ENCODE measurements at places on chromosomes 2 and 18. TPM values are rescaled to one million over a fixed set of nuclear protein-coding genes. Genes with fewer than 3 reads are reported as not detected.

GRCh38 chr2:205683502-205684367 is 1.4 kb downstream of the NRP2 start:
- no peak for DNase-seq

- DNase-seq, result peak; percentile 45
Observed at GRCh38 chr2:85596026-85596333, 435 bp downstream of the RNF181 start.

DNA sequence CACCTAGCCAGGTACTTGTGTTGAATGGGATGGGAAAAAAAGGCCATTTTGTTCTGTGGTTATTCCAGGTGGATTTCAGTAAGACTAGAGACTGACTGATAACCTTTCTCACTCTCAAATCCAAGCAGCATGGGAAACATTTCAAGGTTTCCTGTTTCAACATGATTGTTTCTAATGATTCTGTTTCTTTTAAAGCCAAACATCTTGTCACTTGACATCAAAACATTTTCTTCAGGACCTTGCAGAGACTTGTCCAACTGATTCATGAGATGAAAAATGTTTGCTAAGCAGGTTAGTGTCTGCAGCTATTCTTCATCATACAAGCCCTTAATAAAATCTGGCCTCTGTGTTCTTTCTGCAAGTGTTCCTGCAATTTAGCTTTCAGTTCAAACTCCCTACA is 456.5 kb upstream of the CWC22 start:
- DNase-seq, result no peak

DNA sequence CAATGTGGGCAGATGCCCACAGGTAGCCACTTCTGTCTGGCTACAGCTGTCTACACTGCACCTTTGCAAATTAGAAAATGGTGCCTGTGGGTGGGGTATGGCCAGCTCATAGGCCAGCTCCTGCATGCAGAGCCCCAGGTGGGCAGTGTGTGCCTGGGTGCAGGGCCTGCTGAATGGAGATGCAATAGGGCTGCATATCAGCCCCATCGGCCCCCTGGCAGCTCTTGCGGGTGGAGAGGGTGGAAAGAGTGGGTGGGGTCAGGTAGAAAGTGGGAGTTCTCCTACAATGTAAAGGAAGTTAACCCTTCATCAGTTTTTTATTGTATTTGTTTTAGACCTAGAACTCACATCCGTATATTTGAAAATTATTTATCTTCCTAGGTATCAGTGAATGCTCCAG is 37.1 kb downstream of the FBLN7 start:
- no peak for DNase-seq

- no peak for DNase-seq
Observed at GRCh38 chr2:240581811-240582210, 4.7 kb upstream of the CAPN10 start.

- no peak for DNase-seq
Observed at GRCh38 chr2:72117718-72118117, 29.9 kb downstream of the CYP26B1 start.

DNA sequence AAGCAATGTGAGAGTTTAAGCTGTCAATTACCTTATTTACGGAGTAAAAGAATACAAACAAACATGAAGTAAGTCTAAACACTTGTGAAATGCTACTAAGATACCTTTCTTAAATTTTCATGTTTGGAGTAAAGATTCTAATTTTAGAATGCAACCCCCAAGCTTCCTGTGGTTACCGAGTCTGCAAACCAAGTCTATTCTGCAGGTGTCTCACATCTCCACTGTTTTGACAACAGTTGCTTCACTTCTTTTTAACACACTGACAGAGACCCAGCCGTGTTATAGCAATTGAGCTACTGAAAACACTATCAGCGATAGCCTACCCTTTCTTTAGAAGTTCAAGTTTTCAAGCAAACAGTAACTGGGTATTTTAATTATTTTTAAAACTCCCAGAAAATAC is 608.3 kb downstream of the ERBB4 start:
- no peak for DNase-seq

DNA sequence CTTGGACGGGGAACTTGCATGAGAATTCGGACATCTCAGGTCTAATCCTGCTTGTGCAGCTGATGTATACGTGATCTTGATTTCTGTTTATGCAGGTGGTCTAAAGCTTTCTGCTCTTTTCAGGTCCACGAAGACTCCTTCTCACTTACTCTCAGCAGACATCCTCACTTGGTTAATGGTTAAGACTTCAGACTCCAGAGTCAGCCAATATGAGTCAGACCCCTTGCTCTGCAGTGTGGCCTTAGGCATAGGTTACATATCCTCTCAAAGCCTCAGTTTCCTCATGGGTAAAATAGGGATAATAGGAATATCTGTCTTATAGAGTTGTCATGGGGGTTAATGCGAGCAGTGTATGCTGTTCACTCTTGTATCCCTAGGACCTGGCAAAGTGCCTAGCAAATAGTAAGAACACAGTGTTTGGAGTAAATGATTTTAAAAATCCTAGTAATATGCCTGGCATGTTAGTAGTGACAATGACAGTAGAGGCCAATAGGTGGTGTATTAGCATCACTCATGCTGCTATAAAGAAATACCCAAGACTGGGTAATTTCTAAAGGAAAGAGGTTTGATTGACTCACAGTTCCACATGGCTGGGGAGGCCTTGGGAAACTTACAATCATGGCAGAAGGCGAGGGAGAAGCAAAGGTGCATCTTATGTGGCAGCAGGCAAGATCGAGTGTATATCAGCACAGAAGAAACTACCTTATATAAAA is 42.3 kb downstream of the XRCC5 start:
- DNase-seq, result no peak

DNA sequence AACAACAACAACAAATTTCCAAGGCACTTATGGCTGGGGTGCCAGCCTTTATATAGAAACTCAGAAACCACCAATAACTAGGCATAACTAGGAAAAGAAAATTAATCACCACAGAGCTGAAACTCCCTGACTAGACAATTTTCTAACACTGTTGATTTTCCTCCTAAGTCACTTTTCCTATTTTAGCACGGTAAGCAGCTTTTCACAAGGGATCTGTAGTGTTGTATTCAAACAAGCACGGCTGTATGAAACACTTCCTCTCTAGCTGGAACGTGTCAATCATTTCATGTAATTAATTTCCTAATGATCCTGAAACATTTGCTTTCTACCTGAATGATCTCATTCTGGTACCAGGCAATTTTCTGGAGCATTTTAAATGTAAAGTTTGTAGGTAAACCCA is 645.0 kb downstream of the IRS1 start:
- DNase-seq, result no peak

DNA sequence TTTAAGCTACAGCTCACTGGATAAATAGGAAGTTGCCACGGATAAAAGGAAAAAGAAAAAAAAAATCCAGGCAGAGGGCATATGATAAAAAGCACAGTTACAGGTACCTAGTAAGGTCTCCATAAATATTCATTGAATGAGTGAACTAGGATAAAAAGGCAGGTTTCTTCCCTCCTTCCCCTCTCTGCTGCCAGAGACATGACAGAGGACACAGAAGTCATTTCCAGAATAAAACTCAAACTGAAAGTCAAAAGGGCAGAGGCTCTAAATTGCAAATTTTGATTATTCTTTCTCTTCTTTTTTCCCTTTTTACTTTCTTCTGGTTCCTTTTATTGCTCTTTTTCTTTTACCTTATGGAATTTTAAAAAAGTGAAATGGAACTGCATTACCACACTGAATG is 7.7 kb downstream of the CD302 start:
- DNase-seq, result no peak

DNA sequence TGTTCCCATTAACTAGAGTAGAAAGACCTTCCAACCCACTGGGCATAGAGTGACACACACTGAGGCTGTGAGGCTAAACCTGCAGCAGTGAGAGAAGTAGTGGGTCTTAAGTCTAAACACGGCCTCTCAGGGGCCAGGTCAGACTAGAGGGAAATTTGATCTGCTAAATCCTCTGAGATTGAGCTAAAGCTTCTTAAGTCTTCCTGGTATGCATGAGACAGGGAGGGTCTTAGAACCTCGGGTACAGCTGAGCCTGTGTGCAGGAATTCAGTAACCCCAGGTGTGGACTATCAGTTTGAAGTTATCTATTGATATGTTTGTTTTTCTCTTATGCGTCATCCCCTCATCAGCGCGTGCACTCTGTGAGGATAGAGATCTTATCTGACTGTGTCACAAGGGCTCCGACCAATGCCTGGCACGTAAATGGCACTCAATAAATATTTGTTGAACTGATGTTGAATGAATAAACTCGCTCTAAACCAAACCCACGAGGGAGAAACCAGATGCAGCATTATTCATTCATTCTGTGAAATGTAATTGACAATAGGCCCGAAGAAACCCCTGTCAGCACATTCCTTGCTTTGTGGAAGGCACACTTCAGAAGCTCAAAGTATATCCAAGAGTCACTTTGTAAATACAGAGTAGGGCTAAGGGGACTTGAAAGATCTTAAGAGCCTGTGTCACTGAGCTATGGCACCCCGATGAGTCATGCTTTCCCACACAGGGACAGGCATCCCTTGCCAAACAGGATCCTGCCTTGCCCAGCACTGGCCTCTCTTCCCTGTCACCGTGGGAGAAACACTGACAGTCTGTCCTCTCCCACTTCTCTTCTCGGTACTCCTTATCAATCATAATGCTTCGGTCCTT is 21.7 kb upstream of the RAB10 start:
- DNase-seq, result peak; percentile 71

- DNase-seq, result peak; percentile 72
Observed at GRCh38 chr2:111694700-111695101, 189.3 kb downstream of the ANAPC1 start.

GRCh38 chr18:57404345-57404744 is 30.8 kb upstream of the ONECUT2 start:
- DNase-seq, result no peak

- DNase-seq, result no peak
Observed at GRCh38 chr2:16626997-16627605, 38.5 kb downstream of the CYRIA start.

- peak; percentile 2 for DNase-seq
Observed at GRCh38 chr18:49277395-49278036, 182.9 kb downstream of the DYM start.

- no peak for DNase-seq
Observed at GRCh38 chr18:10201659-10202058, 252.8 kb upstream of the APCDD1 start.

GRCh38 chr2:149561309-149561926 is 26.2 kb downstream of the MMADHC start:
- no peak for DNase-seq

DNA sequence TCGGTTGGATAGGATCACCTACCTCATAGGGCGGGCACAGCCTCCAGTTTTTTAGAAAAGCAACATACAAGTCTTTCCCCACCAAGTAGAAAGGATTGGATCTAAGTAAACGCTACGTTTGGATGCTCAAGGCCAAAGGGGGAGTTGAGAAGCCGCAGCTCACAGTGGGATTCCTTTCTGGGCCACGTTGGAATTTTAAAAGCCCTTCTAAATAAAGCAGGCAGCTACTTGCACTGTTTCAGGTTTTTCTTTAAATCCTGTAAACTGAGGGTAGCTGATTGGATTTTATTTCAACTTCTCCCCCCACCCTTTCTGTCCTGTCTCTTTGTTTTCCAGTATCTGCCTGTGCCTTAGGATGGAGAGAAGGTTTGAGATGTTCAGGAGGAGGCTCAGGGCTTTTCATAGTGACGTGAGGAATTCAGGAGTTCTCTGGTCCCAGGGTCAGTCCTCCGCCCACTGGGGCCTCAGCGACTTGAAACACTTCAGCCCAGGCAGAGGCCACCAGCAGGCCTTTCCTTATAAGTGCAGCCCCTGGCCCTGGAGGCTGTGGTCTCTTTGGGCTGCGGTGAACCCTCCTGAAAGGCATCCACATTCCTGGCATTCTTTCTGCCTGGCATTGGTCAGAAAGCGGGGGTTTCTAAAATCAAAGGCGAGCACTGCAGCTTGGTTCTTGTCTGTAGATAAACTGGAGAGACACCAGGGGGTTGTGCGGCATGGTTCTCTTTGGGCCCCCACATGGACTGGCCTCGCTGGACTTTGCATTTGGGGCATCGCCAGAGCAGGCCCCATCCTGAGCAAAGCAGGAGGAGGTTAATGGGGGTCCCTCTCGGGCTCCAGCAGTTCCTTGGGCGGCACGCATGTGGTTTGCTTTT is 44.5 kb downstream of the SH3BP4 start:
- DNase-seq, result peak; percentile 91

- DNase-seq, result no peak
Observed at GRCh38 chr2:9809448-9810088, 33.7 kb upstream of the TAF1B start.

GRCh38 chr2:118878531-118879149 is 31.2 kb upstream of the EN1 start:
- DNase-seq, result no peak

GRCh38 chr2:133393895-133394294 is 174.4 kb downstream of the NCKAP5 start:
- DNase-seq, result no peak

DNA sequence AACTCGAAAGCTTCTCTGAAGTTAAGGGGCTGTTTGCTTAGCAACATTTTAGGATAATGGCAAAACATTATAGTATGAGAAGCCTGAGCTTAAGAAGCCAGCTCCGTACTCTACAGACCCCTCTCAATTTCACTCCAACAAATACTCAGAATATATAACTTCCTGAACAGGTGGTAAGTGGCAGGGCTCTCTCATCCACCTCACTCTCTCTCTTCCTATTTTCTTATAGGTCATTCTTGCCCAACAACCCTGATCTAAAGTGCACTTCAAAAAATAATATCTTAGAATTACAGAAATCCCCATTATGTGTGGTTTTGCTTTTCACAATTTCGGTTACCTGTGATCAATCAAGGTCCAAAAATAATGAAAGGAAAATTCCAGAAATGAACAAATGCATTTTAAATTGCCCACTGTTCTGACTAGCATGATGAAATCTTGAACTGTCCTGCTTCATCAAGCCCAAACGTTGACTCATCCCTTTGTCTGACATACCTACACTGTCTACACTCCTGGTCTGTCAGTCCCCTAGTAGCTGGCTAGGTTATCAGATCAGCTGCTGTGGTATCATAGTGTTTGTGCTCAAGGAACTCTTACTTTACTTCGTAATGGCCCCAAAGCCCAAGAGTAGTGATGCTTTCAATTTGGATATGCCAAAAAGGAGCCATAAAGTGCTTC is 122.8 kb upstream of the COL5A2 start:
- DNase-seq, result no peak

DNA sequence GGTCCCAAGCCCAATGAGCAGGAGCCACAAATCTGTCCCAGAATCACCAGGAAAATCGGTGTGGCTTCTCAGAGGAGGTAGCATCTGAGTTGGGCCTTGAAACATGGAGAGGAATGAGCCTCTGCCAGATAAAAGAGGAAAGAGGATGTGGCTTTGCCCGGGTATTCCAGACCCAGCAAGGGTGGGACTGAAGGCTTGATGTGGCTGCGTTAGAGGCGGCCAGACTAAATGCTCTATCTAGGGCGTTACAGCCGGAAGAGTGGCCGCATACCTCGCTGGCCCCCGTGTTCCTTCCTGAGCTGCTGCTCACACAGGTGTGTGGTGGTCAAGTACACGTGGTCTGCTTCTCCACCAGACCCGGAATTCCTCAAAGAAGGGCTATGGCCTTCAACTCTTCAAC is 33.9 kb upstream of the POMC start:
- DNase-seq, result no peak

Gene LTBP1
- 46.4 TPM for total RNA-seq

Gene IL1RL2
- not detected for total RNA-seq

Gene ACTG2
- 0.74 TPM for total RNA-seq

Gene CCDC102B
- 2.6 TPM for total RNA-seq

Gene CCNYL1
- total RNA-seq, result 3.2 TPM

Gene TTL
- 33.6 TPM for total RNA-seq

Gene ABHD3
- 9.0 TPM for total RNA-seq

Gene FBXO48
- 0.80 TPM for total RNA-seq

Gene ARPC2
- 345 TPM for total RNA-seq

Gene TGFA
- 6.6 TPM for total RNA-seq

Gene LRRC30
- total RNA-seq, result not detected

Gene PPM1B
- 20.7 TPM for total RNA-seq

Gene MARCO
- not detected for total RNA-seq

Gene ERCC3
- total RNA-seq, result 53.9 TPM

Gene GCG
- not detected for total RNA-seq

Gene NT5DC4
- not detected for total RNA-seq
